Nucleus accumbens (tissue), 56 donors: ENCODE measurements at places on chromosomes 11 and 22.

GRCh38 chr11:33013755-33014154 is 1.9 kb upstream of the DEPDC7 start:
- no peak for DNase-seq

DNA sequence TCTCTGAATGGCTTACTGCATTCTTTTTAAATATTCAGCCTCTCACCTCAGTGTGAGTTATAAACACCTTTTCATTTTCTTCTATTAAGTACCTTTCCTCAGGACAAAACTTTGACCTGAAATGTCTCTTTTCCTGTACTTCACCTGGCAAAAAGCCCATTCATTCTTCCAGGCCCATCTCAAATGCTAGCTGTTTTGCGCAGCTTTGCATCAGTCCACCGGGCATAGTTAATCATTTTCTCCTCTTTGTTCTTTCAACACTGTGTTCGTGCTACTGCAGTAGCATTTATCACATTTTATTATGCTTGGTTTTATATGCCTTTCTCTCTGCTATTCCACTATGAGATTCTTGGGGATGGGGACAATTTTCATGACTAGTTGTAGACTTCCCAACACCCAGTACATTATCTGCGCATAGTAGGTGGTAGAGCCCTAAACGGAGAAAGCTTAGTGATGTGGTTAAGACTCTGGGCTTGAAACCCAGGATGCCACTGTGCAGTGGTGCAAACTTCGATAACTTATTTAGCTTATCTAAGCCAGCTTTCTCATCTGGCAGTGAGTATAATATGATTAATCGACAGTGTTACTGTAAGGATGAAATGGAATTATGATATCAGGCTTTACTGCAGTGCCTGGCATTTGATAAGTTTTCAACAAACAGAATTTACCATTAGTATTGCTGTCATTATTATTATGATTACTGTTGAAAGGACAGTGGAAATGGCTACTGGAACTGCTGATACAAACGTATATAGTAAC is 695.7 kb downstream of the NELL1 start:
- DNase-seq = no peak

GRCh38 chr11:71466358-71466757 is 13.4 kb downstream of the NADSYN1 start:
- no peak for DNase-seq

DNA sequence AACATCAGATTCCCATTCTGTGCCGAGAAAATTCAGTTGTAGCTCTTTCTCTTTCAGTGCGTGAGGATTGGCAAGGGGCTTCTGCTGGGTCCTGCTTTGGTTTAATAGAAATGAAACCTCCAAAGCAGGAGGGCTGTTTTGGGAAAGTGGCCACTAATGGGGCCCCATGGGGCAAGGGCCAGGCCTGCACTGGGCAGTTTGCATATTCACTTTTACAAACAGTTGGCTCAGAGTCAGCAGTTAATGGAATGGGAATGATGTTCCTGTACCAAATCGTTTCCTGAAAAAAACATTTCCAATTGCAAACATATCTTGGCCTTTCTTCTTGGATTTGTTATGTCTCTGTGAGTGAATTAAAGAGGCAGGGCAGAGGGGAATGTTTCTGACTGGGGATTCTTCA is 92.1 kb downstream of the PARVA start:
- DNase-seq = no peak

DNA sequence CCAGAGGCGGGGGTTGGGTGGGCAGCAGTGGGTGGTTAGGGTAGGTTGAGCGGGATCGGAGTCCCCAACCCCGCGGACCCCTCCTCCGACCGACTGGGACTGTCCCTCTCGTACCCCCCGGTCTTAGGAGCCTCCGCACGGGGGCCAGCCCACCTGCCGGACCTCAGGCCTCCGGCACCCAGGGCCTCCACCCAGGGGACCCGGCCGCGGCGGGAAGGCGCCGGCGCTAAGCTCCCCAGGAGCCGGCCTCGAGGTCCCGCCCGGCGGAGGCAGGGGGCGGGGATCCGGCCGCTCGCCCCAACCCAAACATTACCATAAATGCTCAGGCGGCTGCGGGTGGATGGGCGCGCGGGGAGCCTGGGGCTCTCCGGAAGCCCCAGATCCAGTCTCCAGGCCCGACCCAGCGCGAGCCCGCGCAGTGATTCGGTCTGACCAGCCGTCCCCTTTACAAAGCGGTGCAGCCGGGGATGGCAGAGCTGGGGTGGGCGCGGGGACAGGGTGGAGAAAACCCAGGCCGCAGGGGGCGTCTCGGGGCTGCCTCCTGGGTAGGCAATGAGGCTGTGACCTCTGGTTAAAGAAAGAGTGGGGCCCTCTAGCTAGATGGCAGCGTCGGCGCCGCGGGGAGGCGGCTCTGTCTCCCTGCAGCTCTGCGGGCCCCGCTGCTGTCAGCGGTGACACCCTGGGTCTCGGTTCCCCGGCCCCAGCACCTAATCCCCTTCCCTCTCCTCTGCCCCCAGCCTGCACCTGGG is 4.0 kb upstream of the MCAM start:
- peak; percentile 36 for DNase-seq

DNA sequence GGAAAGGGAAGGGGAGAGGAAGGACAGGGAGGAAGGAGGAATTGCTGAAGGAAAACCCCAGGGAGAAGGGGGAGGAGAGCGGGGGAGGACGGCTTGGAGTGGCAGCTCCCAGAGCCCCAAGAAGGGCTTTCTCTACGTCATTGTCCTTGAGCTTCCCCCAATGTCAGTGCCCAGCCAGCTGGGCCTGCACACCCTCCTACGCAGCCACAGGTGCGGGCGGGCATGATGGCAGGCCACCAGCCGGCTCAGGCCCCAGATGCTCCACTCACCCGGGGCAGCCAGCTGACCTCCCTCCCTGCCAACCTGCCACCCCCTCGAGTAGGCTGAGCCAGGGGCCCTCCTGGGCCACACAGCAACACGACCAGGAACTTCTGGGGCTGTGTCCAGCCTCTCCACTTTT is 11.2 kb downstream of the SYT7 start:
- no peak for DNase-seq

DNA sequence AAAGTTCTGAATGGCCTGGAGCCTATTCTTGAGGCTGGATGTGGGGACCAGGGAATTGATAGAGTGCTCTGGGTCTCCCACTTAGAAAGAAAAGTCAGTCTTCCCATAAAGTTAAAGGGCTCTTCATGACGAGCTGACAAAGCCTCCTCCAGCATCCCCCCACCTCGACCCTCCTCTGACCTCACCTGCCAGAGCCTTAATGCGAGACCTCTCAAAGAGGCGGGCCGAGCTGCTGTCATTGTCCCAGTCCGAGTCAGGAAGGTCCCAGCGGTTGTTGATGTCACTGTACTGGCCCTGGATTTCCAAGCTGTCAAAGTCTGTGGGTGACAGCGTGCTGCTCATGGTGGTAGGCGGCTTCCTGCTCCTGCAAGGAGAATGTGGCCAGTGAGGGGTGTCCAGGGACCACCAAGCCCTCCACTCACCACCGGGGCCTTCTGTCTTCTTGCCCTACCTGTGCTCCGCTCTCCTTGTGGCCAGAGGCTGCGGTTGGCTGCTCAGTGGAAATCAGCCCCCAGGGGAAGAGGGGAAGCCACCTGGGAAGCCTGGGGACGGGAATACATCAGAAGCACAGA is 8.0 kb downstream of the SPTBN2 start:
- DNase-seq = no peak

DNA sequence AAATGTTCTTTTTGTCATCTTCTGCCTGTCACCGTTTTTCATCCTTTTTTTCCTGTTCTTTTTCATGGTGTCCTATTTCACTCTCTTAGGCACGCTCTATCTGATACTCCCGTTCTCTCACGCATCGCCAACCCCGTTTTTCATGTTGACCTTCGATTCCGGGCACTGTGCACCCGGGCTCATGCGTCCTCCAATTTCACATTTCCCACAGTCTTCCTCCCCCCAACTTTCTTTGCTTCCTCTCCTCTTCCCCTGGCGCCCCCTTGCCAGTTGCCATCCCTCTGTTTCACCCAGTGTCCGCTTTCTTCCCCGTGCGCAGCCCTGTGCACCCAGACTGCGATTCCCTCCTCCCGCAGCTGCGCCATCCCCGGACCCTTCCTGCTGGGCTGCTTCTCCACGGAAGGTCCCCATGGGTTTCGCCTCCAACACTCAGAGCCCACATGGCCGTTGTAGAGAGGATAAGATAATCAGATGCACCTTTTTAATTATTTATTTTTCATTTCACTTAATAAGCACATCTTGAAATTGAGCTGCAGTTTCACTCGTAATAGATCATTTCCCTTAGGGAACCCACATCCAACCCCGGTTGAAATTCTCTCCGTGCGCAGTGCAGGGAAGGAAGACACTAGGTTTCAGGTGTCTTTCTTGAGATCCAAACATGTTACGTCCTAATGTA is 791.1 kb downstream of the NTM start:
- no peak for DNase-seq

GRCh38 chr11:15956302-15956701 is 400.0 kb downstream of the SOX6 start:
- no peak for DNase-seq

DNA sequence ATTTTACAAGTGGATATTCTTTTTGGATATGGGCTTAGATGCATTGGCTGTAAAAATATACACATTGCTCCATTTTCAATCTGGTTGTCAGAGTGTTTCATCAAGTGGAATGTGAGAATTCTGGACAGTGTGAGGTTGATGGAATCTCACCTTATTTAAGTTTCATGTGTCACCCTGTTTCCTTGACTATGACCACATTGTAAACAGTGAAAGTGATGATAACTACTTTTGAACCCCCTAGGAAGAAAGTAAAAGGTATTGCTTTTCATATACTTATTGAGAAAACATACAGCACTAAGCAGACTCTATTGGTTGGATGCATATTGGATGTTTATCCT is 490.5 kb upstream of the RAG2 start:
- DNase-seq = no peak

GRCh38 chr11:122115524-122116379 is at the start of gene BLID:
BLID (minus strand) TSS chr11:122116215; CDS start chr11:122115922, 293 bp downstream.
- no peak for DNase-seq

DNA sequence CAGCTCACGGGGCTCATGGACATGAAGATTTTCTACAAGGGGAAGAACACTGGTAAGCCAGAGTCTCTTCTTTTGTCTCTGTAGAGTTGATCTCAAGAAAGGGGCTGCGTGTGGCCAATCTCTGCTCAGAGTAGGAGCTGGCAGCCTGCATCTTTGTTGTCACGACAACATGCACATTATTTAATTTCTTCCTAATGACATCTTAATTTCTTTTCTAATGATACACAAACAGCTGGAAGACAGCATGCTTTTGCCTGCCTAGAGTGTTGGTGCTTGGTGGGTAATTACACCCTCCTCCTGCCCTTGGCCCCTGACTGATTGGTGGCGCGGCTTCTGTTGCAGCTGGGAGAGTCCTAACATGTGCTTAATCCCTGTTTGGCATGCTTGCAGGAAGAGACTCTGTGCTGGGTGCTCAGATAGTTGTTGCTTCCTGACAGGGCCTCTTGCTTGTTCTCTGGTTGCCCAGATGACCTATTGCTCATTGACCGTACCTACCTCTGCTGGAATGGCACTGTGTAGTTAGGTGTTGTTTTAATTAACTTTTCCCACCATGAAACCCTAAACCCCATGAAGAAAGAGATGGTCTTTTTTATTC is 106.9 kb upstream of the SORL1-AS1 start:
- no peak for DNase-seq

DNA sequence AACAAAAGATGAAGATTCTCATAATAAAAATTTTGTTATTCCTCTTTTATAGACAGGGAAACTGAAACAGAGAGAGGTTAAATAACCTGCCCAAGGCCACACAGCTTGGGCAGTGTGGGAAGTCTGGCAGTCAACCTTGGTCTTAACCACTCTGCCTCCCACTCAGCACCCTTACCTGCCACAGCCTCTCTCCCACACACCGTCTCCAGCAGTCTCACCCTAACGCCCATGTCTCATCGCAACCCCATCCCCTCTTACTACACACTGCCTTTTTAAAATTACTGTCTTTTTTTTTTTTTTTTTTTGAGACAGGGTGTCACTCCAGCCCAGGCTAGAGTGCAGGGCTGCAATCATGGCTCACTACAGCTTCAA is 25.0 kb downstream of the ARRB1 start:
- DNase-seq = no peak

- no peak for DNase-seq
Observed at GRCh38 chr11:93251922-93252321, 54.1 kb upstream of the SLC36A4 start.

DNA sequence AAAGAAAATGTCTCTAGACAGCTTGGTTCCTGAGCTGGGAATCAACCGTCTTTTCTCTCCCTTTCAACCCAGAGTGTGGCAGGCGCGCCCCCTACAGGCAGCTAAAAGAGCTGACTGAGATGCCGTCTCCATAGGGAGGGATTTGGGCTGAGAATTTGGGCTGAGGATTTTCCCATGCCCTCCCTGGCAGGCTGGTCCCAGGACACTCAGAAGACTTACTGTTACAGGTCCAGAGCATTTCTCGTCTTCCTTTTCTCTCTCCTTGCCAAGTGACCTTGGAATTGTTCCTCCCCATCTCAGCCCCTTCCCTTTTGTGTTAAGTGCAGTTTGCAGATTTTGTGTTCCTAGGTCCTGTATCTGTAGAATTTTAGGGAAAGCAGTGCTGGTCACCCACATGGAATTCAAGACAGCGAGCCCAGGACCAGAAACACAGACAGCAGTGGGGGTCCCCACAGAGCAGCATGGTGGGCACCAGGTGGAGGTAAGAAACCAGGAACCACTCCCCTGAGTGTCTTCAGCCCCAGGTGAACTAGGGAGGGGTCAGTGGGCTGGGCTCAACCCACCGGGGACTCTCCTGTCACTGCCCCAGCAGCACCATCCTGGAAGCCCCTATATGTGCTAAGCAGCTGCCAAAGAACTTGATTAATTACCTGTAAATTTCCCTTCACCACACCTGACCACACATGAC is 9.9 kb upstream of the IGLL5 start:
- DNase-seq = peak; percentile 3

DNA sequence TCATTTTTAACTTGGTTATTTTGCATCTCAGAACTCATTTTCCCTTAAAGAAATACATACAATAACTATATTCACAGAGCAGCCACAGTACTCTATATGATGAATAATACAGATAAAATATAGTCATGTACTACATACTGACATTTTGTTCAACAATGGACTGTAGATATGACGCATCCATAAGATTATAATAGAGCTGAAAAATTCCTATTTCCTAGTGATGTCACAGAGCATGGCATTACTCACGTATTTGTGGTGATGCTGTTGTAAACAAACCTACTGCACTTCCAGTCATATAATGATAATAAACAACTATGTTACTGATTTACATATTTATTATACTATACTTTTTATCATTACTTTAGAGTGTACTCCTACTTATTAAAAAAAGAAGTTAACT is 38.7 kb downstream of the NARS2 start:
- DNase-seq = no peak

DNA sequence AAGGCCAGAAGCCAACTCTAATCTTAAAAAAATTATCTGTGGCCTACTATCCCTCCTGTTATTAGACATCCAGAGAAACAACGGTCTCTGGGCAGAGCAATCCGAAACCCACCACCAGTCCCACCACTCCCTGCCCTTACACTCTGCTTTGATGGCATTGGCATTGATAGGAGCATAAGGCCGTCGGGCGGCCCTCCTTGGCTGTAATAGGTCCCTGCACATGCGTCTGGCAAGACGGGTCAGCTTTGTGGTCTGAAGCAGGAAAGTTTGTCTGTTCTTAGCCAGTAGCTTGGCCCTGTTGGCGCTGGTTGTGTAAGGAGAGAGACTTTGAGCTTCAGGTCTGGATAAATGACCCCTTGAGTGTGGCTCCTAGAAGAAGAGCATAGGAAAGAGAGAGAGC is 3.8 kb upstream of the TUT1 start:
- no peak for DNase-seq

GRCh38 chr11:64970731-64971151 is 1.2 kb downstream of the MAJIN start:
- no peak for DNase-seq

GRCh38 chr22:30150212-30150611 is 69.9 kb downstream of the HORMAD2 start:
- no peak for DNase-seq

GRCh38 chr11:44505581-44506054 is 59.8 kb upstream of the CD82 start:
- no peak for DNase-seq
